ENCODE measurements at places on chromosomes 7 and 10. TPM values are rescaled to one million over a fixed set of nuclear protein-coding genes. Genes with fewer than 3 reads are reported as not detected.

The AFAP1L2 gene
- total RNA-seq, result 6.5 TPM

The AP3M1 gene
- 63.1 TPM for total RNA-seq

The DLX6 gene
- total RNA-seq, result not detected

The CPA2 gene
- total RNA-seq, result not detected

The TCAF2 gene
- 17.3 TPM for total RNA-seq

The TMEM196 gene
- total RNA-seq, result not detected

The FOXP2 gene
- 8.5 TPM for total RNA-seq

The CYCS gene
- 49.6 TPM for total RNA-seq

The MARVELD1 gene
- total RNA-seq, result 54.4 TPM

The TRPV5 gene
- total RNA-seq, result 0.10 TPM

The KBTBD2 gene
- 61.8 TPM for total RNA-seq
